GOT3 (cell line): ENCODE measurements at places on chromosomes 11 and 22.

DNA sequence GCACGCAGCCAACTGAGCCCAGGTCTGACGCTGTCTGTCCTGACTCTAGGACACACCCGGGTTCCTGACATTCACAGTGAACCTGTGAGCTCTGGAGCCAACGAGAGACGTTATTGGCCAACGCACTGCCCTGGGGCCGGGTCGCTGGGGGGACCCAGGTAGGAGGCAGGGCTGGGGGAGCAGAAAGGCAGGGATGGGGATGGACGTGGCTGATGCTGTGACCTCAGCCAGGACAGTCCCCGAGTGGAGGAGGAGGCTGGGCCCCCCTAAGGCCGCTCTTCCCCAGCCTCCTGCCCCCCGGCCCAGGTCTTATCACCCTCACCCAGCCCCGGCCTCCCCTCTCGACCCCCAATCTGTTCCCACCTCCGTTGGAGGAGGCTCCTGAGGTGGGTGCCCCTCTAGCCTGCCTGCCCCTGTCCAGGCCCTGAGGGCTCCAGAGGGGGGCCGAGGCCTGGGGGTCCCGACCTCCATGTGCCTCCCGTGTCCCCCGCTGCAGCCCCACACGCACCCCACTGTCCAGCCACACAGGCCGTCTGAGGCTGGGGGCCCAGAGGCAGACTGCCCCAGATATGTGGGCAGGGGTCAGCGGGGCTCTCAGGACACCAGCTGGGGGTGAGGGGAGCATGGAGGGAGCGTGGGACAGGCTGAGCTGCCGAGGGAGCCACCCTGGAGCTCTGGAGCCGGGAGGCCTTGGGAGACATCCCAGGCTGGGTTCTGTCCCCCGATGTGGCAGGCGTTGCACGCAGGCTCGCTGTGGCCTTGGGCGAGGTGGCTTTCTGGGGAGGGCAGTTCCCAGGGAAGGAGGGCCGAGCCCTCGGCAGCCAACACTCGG lies 29.2 kb upstream of the MUC5AC start:
- DNase-seq, result no peak

- DNase-seq, result no peak
Measured at GRCh38 chr22:41775976-41776375, 24.5 kb upstream of the CCDC134 start.

- DNase-seq, result no peak
Measured at GRCh38 chr11:17713851-17714250, 5.5 kb upstream of the MYOD1 start.

GRCh38 chr22:28283068-28283654 lies 364.1 kb upstream of the PITPNB start:
- DNase-seq, result no peak

DNA sequence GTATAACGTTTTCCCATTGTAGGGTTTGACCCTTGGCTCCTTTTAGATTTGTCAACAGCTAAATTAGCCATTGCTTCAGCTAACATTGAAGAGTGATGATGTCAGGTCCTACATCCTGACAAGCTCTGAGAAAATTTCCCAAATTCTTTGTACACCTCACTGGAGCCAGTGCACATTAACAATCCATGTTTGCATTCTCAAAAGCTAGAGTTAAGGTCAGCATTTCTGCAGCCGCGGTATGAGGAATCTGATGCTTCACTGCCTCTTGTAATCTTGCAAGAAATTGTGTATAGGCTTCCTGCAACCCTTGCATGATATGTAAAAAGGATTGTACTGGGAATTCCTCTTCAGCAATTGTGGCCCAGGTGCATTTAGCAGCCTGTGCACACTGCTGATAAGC lies 33.1 kb upstream of the NCAM1 start:
- DNase-seq, result no peak

GRCh38 chr22:44505796-44506354 lies 7.8 kb upstream of the RTL6 start:
- DNase-seq, result no peak

GRCh38 chr11:46554213-46555147 lies 39.3 kb downstream of the AMBRA1 start:
- DNase-seq, result no peak

GRCh38 chr22:36864454-36865215 lies 3.8 kb downstream of the NCF4 start:
- no peak for DNase-seq

DNA sequence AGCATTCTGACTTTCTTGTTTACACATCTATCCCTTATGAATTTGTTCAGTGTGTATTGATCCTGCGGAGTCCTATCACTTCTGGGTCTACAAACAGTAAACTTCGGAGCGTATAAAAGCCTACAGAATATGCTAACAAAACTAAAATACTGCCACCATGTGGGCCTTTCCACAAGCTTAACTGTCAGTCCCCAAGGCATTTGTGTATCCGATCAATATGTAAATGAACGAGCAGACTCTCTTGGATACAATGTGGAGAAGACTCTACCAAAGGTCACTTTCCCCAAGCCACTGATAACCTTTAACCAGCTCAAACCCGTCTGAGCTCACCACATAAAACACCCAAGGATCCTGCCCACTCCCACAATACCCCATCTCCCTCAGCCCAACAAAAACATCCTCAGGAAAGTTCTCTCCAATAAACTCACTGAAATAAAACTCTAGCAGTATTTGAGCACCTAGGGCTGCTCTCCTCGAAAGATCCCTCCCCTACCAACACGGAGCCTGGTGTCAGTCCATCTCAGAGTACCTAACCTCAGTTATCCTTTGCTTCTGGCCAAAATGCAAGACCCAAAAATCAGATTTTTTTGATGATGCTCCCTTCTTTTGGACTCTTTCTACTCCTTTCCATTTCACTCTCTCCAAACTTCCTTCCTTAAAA lies 17.8 kb downstream of the ADA2 start:
- no peak for DNase-seq

- no peak for DNase-seq
Measured at GRCh38 chr22:24968066-24968561, 15.6 kb downstream of the KIAA1671 start.

DNA sequence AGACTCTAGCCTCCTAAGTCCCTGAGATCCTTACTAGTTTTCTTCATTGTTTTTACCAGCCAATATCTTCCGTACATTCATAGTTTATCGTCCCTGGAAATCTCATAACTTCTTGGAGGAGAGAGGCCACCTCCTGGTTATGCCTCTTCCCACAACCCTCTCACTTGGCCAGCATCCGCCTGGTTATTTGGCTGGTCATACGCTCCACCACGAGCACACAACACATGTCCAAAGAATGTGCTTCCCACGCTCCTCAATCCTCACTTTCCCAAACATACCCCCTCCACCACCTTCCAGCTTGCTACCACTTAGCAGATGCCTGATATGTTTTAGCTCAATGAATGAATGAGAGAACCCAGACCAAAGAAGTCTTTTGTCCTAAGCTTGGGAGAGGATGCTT lies 83.5 kb upstream of the EIF3D start:
- no peak for DNase-seq
